H1 (cell line): ENCODE measurements at places on chromosomes 5 and 9. TPM values are rescaled to one million over a fixed set of nuclear protein-coding genes. Genes with fewer than 3 reads are reported as not detected.
A peak's percentile ranks its signal among the peaks of the same experiment; 100 is the strongest.

DNA sequence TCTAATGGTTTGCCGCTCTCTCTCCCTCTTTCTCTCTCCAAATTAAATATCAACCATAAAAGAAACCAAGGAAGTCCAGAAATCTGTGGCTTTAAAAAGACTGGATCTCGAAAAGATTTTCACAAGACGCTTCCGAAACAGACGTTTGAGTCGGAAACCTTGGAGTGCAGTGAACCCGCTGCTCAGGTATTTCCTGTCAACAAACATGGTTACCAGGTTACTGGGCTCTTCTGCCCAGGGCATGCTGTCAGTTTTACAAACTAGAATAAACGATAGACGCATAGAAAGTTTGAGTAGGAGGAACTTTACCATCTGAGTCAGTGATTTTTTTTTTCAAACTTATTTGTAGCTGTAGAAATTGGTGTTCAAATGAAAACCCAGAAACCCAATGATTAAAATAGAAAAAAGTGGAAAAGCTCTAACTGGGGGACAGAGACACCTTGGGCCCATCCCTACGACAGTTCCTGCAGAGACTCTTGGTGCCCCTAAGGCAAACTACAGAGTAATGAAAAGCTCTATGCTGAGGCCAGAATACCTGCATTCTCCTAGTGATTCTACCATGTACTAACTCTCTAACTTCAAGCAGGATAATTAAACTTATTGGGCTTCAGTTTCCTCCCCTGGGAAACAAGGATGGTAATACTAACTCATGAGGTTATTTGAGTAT, 90.0 kb downstream of the DOCK8 start:
- DNase-seq = no peak

DNA sequence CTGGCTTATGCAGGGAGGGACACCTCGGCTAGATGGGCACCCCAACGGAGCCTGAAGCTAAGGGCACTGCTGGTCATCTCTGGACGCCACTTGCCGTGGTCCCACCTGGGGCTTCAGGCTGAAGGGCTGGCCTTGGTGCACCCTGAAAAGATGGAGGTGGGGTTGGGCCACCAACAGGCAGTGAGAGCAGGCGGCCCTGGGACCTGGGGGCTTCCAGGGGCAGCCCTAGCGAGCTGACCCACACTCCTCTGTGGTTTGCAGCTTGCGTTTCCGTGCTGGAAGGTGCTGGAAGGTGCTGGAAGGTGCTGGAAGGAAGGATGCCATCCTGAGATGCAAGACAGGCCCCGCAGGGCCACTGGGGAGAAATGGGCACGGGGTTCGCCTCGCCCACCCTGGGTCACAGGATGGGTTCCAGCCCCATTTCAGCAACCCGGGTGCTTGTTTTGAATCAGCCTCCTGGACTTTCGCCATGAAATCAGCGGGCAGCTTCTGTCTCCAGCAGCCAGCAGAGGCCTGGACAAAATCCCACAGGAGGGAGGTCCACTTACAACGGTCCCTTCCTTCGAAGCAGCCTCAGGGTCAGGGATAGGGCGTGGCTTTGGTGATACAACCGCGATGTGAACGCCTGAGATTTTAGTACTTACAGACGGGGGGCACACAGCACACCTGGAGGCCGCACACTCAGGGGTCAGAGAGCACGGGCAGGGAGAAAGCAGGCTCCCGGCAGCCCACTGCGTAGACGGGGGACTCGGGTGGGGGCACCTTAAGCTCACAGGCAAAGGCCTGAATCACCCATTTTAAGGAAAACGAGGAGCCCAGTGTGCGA, 303.1 kb upstream of the IRX4 start:
- DNase-seq = peak; percentile 28

SPATA31A7 gene
- total RNA-seq = not detected in 2 replicates

DNA sequence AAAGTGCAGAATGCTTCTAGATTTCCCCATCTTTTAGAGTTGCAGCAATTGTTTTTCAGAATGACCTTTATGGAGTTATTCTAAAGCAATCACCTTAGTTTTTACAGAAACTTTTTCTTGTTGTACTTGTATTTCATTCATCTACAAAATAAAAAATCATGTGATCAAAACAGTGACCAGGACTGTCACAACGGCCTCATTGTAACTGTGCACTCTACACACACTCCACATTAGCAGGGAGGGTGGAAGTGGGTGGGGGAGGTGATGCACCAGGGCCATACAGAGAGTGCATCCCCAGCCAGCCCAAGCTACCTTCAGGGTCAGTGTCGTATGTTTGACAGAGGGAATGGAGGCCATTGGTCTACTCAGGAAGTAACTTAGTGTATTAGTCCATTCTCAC, 26.9 kb downstream of the EGFLAM start:
- DNase-seq = no peak

GRCh38 chr9:135857371-135857786, 50.0 kb downstream of the CAMSAP1 start:
- DNase-seq = no peak

GRCh38 chr5:40406741-40407211, 272.9 kb upstream of the PTGER4 start:
- no peak for DNase-seq

NIM1K gene
- not detected in 2 replicates for total RNA-seq

ZBTB43 gene
- 16.7 and 18.7 TPM in 2 replicates for total RNA-seq

GRCh38 chr5:175015028-175015685, 290.8 kb downstream of the MSX2 start:
- no peak for DNase-seq

- no peak for DNase-seq
Observed at GRCh38 chr9:7086389-7086788, 328.6 kb downstream of the KDM4C start.

- DNase-seq = no peak
Observed at GRCh38 chr9:19283072-19283710, 52.7 kb downstream of the DENND4C start.

DNA sequence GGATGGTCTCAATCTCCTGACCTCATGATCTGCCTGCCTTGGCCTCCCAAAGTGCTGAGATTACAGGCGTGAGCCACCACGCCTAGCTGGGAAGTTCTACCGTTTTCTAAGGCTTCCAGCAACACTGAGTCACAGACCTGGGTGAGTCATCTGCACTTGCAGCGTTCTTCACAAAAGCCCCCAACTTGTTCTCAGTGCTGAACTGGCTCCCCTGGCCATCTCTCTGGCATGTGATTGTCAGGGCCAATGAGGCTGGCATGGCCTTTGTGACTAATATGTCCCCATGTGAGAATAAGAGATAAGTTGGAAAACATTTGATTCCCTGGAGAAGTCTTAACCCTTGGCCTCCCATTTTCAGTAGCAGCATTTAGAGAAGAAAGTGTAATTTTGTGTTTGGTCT, 124.4 kb downstream of the WDR41 start:
- DNase-seq = no peak

DNA sequence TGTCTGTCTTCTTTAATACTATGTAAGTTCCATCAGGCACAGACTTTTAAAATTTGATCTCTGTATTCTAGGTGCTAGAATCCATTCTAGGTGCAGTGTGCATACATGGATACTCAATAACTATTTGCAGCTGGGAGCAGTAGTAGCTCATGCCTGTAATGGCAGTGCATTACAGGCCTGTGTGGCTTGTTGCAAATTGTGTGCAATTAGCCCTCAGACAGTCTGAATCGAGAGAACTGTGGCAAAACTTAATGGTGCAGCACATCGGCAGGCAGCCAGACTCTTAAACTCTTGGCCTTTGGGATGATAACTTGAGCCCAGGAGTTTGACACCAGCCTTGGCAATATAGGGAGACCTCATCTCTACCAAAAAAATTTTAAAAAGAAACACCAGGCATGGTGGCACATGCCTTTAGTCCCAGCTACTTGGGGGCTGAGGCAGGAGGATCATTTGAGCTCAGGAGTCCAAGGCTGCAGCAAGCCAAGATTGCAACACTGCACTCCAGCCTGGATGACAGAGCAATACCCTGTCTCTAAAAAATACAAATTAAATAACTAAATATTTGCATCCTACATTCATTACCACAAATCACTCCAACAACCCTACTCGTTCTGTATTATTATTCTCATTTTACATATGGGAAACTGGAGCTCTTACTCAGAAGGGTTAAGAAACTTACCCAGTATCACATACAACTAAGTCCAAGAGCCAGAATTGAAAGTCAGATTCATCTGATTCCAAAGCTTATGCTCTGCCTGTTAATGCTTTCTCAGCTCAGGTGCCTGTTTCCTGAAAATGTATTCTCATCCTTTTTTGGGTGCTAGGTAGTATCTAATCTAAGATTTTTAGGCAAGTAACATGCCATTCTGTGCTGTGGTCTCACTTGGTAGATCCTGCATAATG, 30.1 kb downstream of the PRKACG start:
- DNase-seq = no peak

GRM6 gene
- total RNA-seq = not detected in 2 replicates

CDH18 gene
- 0.32 and 0.73 TPM in 2 replicates for total RNA-seq
